NCI-H146 (cell line): ENCODE measurements at places on chromosomes 6 and 20.

GRCh38 chr20:50762435-50763220 is 31.2 kb downstream of the PARD6B start:
- DNase-seq = no peak

DNA sequence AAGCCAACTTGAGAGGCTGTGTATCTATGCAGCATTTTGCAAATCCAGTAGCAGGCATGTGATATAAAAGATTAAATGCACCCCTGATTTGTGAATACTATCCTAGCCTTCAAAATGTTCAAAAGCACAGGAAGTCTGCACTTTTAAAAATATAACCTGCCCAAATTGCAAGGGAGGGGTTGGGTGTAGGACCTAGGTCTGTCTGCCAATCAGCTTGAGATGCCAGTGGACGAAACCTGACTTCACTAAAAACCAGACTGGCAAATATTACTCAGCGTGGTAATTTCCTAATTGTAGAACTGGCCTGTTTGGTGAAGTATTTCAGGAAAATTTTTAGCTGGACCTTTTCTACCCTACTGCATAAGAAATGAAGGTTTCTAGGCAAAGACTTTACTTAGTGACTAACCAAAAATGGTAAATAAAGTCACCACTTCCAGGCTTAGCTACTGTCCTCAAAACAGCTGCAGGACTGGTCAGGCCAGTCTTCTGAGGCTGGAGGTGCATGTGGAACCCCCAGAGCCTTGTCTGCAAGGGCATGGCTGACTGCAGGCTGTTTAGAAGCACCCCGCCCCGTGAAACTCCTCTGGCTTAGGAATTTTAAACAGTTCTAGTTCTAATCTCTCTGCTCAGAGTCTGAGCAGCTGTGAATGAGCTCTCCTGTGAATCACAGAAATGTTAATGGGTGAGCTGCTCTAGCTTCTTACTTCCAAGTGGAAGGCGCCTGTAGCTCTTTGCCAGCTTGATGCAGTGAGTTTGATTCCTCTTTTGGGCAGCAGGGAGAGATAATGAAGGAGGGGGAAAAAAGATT is 104.4 kb upstream of the ESR1 start:
- DNase-seq = no peak

DNA sequence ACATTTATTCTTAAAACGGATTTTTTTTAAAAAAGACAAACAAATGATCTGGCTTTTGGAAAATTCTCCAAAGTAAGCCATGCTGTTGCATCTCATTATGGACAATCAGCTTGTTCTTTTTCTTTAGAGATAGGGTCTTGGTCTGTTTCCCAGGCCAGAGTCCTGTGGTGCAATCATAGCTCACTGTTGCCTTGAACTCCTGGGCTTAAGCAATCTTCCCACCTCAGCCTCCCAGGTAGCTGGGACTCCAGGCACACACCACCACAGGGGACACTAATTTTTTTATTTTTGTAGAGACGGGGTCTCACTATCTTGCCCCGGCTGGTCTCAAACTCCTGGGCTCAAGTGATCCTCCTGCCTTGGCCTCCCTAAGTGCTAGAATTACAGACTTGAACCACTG is 45.9 kb upstream of the TGM3 start:
- DNase-seq = no peak

DNA sequence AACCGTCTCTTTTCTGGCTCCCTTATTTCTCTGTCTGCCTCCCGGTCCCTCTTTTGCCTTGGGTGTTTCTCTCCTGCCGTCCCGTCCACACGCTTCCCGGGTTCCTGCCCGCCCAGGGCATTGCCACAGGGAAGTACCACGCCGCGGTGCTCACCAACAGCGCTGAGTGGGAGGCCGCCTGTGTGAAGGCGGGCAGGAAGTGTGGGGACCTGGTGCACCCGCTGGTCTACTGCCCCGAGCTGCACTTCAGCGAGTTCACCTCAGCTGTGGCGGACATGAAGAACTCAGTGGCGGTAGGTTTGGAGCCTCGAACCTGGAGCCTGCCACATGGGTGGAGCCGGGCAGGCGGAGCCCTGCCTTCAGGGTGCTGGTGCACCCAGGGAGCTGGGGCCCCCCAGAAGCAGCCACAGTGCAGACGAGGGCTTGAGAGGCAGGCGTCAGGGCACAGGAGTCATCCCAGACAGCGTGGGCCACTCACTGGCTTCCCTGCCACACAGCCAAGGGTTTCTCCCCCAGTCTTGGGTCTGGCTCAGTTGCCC is 21.3 kb downstream of the NPEPL1 start:
- no peak for DNase-seq

DNA sequence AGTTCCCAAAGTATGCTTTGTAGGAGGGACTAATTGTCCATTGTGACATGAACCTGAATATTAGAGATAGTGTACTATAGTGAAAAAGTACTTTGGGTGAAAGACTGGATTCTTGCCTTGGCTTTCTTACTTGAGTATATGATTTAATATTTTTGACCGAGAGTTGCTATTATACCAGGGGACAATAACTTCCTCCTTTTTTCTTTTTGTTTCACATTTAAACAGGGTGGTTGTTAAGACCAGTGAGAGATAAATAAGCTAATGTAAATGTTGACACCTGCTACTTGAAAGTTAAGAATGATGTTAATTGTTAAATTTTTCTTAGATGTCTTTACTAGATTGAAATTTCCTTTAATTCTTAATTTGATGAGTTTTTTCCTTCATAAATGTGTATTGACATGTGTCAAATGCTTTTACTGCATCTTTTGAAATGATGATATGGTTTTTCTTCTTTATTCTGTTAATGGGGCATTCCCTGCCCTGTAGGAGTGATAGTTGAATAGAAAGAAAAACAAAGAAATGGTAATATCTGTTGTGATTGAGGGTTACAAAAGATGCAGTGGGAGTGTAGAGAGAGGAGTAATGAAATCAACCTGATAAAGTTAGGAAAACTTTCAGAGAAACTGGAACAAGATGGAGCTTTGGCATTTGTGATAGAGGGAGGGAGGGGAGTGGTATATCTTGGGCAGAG is 48.4 kb downstream of the ZFAND3 start:
- DNase-seq = no peak

GRCh38 chr6:134510142-134510541 is 192.2 kb upstream of the SGK1 start:
- DNase-seq = no peak

- no peak for DNase-seq
Measured at GRCh38 chr6:137975188-137975940, 108.3 kb downstream of the TNFAIP3 start.
